Stimulated activated CD4-positive, alpha-beta T cell treated with anti-CD3 and anti-CD28 coated beads, Interleukin-1b, Interleukin-23, amount 100 ng/mL, for 4 hours (primary cell): ENCODE measurements at places on chromosomes 16 and 17.
A peak's percentile ranks its signal among the peaks of the same experiment; 100 is the strongest.

GRCh38 chr17:75601057-75601987 lies 13.7 kb downstream of the MYO15B start:
- peak; percentile 46 for DNase-seq

DNA sequence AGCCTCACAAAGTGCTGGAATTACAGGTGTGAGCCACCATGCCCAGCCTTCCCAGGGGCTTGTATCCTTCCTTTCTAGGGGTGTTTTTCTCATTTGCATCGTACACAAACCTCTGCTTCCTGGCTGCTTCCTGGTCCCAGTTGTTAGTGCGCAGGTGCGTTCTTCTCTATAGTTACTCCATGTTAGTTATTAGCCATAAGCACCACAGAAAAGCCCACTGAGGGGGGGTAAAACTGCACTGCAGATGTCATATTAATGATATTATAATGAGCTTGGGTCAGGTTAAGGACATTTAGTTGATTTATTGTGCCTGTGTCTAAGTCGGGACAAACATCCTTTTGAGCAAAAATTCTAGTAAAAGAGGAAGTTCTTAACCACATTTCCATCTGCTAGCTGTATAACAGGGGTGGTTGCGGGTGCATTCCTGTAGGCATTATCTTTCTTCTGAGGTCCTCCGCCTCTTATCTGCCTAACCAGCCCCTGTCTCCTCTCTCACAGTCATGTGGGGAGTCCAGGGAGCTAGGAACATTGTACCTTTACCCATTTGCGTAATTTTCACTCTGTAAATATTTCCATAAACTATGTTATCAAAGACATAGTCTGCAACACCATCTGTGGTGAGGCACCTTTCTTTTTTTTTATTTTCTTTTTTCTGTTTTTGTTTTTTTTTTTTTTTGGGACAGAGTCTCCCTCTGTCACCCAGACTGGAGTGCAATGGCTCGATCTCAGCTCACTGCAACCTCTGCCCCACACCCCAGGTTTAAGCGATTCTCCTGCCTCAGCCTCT lies 23.6 kb upstream of the ATF7IP2 start:
- DNase-seq = no peak

DNA sequence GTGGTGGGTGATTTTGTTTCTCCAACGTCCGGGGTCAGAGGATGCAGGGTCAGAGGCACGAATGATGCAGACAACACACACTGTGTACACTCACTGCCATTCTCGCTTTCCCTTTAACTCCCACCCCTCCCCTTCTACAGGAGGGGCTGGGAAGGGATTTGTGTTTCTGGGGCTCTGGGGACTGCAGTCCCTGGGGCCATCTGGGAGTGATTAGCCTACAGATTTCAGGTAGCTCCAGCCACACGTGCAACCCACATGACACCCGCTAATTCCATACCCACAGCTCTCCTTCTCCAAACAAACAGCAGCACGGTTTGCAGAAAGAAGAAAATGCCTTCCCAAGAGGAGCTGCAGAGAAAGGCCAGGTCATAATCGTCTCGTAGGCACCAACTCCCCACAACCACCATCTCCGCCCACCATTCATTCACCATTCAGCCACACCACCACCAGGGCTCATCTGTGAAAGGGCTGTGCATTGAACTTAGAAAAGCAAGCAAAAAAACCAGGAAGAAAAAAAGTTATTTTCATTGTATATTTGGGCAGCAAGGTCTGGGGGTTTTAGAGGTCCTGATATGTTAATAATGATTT lies 9.4 kb upstream of the SOX9 start:
- no peak for DNase-seq

DNA sequence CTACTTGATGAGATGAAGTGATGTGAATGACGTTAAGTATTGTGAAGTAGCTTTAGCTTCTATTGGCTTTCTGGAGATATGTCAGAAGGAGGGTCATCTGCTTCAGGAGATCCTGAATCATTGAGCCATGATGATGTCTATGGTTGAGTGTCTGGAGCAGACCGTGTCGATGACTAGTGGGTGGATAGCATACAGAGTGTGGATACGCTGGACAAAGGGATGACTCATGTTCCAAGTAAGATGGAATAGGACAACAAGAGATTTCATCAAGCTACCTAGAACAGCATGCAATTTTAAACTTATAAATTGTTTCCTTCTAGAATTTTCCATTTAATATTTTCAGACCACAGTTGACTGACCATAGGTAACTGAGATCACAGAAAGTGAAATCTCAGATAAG lies 116.1 kb upstream of the RBBP6 start:
- no peak for DNase-seq

DNA sequence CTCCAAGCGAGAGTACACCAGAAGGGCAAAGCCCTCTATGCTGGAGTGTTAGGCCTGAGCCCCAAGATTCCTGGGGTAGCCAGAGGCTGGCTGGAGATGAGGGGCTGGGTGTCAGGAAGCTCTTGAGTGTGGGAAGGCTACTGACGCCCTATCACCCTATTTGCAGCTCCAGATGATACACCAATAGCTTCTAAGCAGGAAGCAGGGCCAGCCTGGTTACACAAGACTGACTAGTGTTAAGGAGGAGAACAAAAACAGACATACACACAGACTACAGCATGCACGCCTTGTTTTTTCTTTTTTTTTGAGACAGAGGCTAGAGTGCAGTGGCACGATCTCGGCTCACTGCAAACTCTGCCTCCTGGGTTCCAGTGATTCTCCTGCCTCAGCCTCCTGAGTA lies 15.9 kb downstream of the POLR3K start:
- no peak for DNase-seq

GRCh38 chr17:48530208-48530886 lies 464 bp downstream of the HOXB1 start:
- no peak for DNase-seq

- no peak for DNase-seq
Measured at GRCh38 chr17:57228911-57229310, 27.4 kb upstream of the MSI2 start.
